ENCODE measurements at places on chromosomes 16 and 17.

- DNase-seq, result no peak
Measured at GRCh38 chr16:89994389-89994720, 24.9 kb downstream of the DBNDD1 start.

GRCh38 chr16:8959921-8960787, 3.6 kb downstream of the USP7 start:
- DNase-seq, result no peak

GRCh38 chr17:47905221-47905733, 9.2 kb downstream of the SP2 start:
- DNase-seq, result no peak

- no peak for DNase-seq
Measured at GRCh38 chr17:78001182-78001581, 42.7 kb downstream of the TNRC6C start.

GRCh38 chr17:3923466-3924190, 7.4 kb upstream of the P2RX1 start:
- no peak for DNase-seq

- DNase-seq, result no peak
Measured at GRCh38 chr17:9020824-9021157, 519 bp upstream of the NTN1 start.

GRCh38 chr17:34892461-34893249, 68.6 kb downstream of the CCT6B start:
- no peak for DNase-seq

DNA sequence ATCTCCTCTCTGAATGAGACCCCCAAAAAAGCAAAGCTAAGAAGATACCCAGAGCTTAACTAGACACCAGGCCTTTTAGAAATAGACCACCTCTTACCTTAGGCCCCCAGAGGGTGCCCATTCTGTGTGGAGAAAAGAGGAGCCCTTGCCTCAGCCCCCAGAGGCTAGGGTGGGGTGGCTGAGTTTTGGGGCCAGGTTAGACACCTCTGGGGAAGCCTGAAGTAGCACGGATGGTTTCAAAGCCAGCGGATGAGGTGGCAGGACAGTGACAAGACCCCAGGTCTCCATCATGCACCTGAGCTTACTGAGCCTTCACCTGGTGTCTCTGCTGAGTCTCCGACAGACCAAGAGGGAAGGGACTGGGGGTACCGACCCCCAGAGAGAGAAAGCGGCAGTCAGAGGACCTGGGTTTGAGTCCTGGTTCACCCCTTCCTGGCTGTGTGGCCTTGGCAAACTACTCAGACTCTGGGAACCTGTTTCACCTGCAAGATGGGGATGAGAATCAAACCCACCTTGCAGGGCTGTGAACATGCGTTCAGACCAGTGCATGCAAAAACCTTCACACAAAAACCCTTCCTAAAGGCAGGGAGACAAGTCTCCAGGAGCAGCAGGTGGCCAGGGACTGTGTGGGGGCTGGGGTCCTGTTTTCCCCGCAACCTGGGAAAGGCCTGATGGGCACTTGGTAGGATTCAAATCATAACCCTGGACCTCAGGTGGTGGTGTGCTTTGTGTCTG, 7.7 kb downstream of the SCGB1C2 start:
- DNase-seq, result no peak

DNA sequence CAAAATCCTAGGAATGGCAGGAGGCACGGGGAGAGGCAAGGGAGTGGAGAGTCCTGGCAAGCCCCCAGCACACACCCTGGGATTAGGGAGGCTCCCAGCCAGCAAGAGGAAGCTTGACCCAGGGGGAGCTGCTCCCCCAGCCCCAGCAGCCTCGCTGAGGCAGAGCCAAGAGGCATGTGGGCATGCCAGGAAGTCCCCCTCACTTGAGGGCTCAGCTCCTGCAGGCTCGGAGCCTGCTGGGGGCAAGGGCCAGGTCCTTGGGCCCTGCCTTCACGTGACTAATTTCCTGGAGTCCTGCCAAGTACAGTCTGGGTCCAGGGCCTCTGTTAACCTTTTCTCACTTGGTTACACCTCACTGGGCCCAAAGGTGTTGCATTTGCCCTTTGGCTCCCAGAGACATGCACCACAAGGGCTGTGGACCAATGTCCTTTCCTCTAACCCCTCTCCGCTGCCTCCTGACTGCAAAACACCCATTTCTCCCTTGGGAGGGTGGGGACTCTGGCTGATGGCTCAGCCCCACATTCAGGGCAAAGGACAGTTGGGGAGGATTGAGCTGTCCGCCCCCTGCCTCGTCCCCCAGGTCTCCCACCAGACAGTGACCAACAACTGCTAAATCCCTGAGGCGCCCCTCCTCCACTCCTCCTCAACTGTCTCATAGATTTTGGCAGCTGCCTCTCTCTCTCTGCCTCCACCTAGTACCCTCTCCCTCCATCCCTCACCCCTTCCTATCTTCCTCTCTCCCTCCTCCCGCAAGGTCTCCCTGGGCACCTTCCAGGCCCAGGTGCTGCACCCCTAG, 4.4 kb upstream of the SLC47A2 start:
- no peak for DNase-seq

DNA sequence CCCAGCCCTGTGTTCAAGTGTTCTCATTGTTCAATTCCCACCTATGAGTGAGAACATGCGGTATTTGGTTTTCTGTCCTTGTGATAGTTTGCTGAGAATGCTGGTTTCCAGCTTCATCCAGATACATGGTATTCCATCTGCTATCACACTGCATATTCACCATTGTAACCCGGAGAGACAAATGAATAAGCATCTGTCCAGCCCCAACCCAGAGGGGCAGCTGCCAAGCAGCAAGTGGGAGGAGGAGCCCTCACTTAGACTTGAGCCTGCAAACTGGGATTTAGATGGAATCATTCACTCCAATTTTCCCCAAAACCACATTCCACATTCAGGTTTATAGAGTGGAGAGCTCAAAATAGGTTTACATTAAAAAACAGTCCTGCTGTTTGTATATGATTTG, 41.6 kb downstream of the SHISA6 start:
- no peak for DNase-seq

- no peak for DNase-seq
Measured at GRCh38 chr16:71441348-71442050, 355 bp downstream of the TLE7 start.

- no peak for DNase-seq
Measured at GRCh38 chr16:17469741-17470181, 999 bp downstream of the XYLT1 start.

- DNase-seq, result no peak
Measured at GRCh38 chr17:73467651-73468050, 155.8 kb upstream of the CDC42EP4 start.

GRCh38 chr17:38558728-38559050, 47.1 kb downstream of the SRCIN1 start:
- no peak for DNase-seq

- DNase-seq, result no peak
Measured at GRCh38 chr17:63966646-63967264, 6.0 kb downstream of the SCN4A start.

GRCh38 chr16:67248073-67248400, 742 bp upstream of the SLC9A5 start:
- no peak for DNase-seq

DNA sequence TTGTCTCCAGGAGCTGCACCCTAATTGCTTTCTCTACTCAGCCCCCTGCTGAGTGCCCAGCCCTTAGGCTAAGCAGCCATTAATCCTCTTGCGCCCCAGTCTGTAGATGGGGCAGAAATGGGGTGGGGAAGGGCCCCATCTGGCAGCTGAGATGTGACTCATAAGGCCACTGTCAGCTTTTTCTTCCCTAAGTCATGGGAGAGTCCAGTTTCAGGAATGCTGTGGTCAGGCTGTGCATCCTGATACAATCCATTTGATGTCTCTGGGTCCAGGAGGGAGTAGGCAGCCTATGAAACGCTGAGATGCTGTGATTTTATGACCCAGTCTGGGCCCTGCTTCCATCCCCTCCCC, 12.3 kb downstream of the PLXDC1 start:
- DNase-seq, result no peak

DNA sequence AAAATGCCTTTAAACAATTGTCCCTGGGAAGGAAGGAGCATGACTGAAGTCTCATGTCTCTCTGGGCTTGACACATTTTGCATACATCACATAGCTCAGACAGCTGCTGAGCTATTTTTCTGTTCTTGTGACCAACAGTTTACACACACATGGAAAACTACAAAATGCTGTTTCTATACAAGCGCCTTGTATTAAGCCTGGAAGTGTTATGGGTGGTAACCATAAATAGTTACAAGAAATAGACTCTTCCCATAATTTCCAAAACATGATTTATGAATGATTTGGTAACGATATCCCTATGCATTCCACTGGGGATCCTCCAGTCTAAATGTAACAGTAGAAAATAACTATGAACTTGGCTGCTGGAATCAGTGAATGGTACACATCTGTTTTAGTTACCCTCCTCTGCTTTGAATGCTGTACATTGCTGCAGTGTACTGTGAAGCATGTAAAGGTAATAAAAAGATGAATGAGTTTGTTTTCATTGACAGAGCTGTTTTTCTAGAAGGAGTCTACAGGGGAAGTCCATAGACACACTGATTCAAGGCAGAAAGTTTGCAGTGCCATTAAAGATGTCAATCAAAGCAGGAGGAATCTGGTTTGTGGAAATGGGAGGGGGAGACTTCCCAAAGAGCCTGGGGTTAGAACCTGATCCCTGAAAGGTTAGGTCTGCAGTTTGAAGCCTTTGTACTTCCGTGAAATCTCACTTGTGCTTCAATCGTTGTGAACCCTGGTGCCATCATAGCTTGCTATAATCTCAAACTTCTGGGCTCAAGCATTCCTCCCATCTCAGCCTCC, 5.0 kb downstream of the ACSF2 start:
- DNase-seq, result no peak

GRCh38 chr16:78788276-78788675, 688.8 kb downstream of the WWOX start:
- DNase-seq, result no peak

DNA sequence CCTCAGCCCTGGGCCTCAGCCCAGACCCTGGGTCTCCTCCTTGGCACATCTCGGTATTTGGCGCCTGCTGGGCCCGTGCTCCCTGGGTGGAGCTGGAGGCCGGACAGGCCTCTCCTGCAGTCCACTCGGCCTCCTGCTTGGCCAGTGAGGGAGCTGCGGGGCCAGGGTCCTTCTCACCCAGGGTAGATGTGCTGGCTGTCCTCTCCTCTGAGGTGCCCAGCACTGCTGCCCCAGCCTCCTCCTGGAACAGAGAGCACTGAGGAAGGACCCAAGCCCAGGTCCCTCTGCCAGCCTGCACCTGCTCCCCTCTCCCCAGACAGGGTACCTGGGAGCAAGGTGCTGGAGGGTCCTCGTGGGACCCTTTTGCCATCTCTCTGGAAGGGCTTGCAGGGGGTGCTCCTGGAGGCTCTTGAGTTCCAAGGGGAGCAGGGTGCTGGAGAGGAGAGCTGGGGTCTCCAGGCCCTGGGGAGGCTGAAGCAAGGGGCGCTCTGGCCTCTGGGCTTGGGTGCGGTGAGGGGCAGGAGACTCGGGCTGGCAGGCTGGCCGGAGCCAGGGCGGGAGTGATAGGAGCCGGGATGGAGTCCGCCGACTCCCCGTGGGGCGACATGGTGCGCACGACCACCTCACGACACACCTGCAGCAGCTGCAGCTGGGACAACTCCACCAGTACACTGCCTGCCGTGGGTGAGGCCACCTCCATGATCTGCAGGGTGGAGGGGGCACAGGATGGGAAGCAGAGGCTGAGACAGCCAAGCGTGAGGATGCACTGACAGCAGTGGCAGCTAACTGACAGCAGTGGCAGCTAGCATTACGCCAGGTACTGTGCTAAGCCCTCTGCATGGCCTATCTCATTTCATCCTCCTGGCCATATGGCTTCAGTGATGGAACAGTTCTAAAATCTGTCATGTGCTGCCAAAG, 17.8 kb downstream of the TSPOAP1 start:
- DNase-seq, result no peak

- no peak for DNase-seq
Measured at GRCh38 chr16:29834079-29834478, 13.8 kb downstream of the MVP start.

- DNase-seq, result no peak
Measured at GRCh38 chr17:31722251-31723056, 136.6 kb downstream of the COPRS start.

GRCh38 chr16:78791011-78791410, 691.6 kb downstream of the WWOX start:
- no peak for DNase-seq
